ENCODE measurements at places on chromosomes 16 and 17. TPM values are rescaled to one million over a fixed set of nuclear protein-coding genes. Genes with fewer than 3 reads are reported as not detected.

DNA sequence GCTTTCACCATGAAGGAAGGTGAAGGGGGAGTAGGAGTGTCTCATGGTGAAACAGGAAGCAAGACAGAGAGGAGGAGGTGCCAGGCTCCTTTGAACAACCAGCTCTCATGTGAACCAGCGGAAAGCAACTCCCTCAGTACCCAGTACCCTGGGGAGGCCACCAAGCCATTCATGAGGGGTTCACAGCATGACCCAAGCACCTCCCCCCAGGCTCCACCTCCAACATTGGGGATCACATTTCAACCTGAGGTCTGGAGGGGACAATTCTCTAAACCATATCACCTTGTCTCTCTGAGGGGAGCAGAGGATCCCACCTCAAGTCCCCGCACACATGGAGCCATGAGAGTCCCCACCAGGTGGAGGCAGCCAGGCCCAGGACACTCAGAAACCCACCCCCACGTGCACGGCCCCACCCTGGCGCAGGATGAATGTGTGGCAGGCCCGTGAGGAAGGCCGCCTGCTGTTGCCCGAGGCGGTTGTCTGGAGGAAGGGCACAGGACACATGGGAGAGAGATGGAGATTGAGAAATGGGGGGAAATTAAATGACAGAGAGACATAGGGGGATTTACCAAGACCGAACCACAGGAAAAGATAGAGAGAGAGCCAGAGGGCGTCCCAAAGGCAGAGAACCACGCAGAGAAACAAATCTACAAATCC is 85.9 kb downstream of the TMEM132E start:
- DNase-seq: peak; percentile 8

Gene HP
- total RNA-seq: not detected

DNA sequence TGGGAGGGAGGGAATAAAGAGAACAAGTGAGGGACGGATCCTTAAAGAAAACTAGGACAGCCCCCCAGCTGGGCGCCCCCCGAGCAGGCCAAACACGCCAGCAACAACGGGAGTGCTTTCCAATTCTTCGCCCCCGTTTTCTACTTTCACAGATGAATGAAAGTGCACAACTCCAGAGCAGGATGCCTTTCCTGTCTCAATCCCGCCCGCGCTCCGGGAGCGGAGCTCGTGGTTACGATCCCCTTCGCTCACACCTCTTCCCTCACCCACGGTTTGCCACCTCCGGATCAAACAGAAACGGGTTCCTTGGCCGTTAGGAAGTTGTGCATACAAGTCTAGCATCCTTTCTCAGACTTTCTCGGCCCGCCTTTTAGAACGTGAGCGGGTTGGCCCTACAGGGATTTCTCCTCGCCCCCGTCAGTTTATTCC is 680 bp downstream of the SKA2 start:
- peak; percentile 8 for DNase-seq

GRCh38 chr16:85364323-85365040 is 248.6 kb upstream of the GSE1 start:
- DNase-seq: no peak

Gene FBXW10B
- total RNA-seq: 0.45 TPM

DNA sequence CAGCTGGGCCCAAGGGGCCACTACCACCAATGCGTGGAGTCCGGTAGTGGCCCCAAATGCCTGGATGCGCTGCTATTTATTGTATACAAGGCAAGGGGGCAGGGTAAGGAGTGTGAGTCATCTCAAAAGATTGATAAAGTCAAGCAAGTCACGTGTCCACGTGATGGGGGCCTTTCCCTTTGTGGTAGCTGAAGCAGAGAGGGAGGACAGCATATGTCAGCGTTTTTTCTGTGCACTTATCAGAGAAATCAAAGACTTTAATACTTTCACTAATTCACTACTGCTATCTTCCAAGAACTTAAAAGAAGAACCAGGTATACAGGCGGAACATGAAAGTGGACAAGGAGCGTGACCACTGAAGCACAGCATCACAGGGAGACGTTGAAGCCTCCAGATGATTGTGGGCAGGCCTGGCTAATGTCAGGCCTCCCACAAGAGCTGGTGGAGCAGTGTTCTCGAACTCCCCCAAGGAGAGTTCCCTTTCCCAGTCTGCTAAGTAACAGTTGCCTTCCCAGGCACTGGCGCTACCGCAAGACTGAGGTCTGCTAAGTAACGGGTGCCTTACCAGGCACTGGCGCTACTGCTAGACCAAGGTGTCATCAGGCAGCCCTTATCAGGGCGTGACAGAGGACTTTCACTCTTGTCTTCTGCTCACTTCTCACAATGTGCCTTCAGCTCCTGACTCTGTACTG is 10.8 kb upstream of the ASB16 start:
- DNase-seq: peak; percentile 16

Gene CDH11
- total RNA-seq: not detected

GRCh38 chr17:14760212-14760611 is 459.3 kb downstream of the HS3ST3B1 start:
- DNase-seq: no peak

GRCh38 chr17:31604936-31605335 is 213.5 kb downstream of the RAB11FIP4 start:
- no peak for DNase-seq

GRCh38 chr16:12168074-12169000 is 191.8 kb downstream of the SNX29 start:
- DNase-seq: no peak

DNA sequence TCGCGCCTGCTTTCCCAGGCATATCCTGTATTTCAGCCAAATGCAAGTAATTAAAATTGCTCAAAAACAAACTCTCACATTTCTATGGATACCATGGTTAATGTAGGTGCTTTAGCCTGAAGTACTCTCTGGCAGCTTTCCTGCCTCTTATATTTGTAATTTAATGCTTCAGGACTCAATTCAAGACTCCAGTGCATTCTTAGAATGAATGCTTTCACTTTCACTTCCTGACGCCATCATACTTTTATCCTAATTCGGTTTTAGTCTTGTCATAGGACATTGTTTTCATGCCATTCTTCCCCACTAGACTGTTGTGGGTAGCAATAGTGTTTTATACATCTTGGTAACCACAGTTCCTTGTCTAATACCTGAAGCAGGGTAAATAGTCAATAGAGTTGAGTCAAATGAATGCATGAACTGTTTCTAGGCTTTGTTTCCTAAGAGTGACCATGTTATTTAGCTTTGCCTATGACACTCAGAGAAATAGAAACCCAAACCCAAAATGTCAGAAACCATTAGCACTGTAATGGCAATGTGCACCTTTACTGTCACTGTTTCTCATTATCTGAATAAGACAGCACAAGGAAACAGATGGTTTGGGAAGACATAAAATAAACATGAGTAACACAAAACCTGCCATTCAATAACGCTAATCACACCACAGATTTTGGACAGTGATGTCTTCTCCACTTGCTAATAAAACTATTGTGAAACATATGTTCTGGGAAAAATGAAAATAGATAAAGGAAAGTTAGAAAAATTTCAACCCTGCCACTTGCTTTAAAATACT is 705.5 kb downstream of the CDH11 start:
- no peak for DNase-seq

Gene ATP2A3
- 199 TPM for total RNA-seq

Gene CDRT15
- not detected for total RNA-seq

GRCh38 chr17:32192379-32192778 is 50.1 kb downstream of the RHOT1 start:
- DNase-seq: no peak
